ENCODE measurements at places on chromosomes 1 and 21. TPM values are rescaled to one million over a fixed set of nuclear protein-coding genes. Genes with fewer than 3 reads are reported as not detected.

The NR1I3 gene
- 0.15 TPM for total RNA-seq

The FNDC10 gene
- 9.6 TPM for total RNA-seq

The IFI44L gene
- 0.09 TPM for total RNA-seq

The PADI3 gene
- 1.6 TPM for total RNA-seq

The SPRR2B gene
- not detected for total RNA-seq

The FHAD1 gene
- total RNA-seq, result 0.44 TPM

The ZNF672 gene
- 25.3 TPM for total RNA-seq

The POLR3C gene
- 34.8 TPM for total RNA-seq

The CYP4A22 gene
- not detected for total RNA-seq

The RHOU gene
- 4.4 TPM for total RNA-seq
